Peyer's patch (tissue), 4 donors: ENCODE measurements at places on chromosomes 6 and 20.

DNA sequence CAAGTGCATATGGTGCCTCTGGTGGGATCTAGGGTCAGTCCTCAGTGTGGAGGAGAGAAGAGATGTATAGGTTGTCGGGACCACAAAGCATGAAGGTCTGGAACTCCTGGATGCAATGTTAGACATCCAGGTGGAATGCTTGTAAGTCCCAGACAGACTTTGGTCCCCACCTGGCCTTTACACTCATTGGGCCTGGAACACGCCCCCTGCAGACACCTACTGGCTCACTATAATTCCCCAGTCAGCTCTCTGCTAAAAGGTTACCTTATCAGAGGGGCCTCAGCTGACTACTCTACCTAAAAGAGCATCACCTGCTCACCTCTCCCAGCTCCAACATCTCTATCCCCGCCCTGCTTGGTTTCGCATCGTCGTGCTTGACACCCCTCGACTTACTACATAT lies 41.7 kb upstream of the SIRPA start:
- DNase-seq = no peak

- DNase-seq = no peak
Measured at GRCh38 chr6:53767941-53768340, 26.9 kb upstream of the LRRC1 start.

- no peak for DNase-seq
Measured at GRCh38 chr20:2771631-2772080, 28.8 kb downstream of the CPXM1 start.

- DNase-seq = no peak
Measured at GRCh38 chr20:63826753-63827152, 4.3 kb downstream of the ZBTB46 start.

DNA sequence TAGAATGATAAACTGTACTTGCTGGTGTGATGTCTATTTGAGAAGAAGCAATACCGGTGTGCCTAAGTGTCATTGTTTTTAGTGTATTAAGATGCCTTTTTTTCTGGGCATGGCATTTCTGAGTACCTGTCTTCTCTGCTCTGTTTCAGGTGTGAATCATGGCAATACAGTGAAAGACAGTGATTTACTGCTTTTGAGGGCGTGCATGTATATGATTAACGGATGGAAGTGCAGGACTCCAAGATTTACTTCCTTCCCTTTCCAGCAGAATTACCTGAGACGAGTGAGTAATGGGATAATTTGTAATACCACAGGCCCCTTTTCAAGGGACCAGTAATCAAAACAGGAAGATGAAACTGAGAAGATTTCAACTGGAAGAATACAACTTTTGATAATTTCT lies 315.8 kb downstream of the SOX4 start:
- DNase-seq = no peak

- peak; percentile 49 for DNase-seq
Measured at GRCh38 chr6:125099211-125100073, 54.1 kb upstream of the TPD52L1 start.

DNA sequence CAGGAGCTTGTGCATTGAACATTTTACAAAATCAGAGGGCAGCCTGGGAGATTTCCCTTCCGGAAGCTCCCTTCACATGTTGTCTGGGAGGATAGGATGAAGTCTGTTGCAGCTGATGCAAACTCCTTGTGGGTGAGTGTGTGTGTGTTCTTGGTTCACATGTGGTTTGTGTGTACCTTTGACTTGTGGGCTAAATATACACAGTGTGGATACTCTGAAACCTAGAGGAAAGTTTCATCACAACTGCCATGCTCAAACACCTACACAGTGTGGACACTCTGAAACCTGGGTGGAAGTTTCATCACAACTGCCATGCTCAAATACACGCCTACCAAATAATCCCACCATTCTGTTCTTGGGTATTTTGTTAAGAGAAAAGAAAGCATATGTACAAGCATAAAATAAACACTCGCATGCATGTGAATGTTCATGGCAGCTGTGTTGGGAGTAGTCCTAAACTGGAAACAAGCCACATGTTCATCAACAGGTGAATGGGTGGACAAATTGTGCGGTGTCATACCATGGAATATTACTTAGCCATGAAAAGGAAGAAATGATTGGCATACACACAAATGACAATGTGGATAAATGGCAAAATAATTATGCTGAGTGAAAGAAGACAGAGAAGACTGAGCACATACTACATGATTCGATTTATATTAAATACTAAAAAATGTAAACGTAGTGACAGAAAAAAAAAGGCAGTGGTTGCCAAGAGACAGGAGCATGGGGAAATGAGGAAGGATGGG lies 1.8 kb downstream of the SCP2D1 start:
- DNase-seq = no peak

DNA sequence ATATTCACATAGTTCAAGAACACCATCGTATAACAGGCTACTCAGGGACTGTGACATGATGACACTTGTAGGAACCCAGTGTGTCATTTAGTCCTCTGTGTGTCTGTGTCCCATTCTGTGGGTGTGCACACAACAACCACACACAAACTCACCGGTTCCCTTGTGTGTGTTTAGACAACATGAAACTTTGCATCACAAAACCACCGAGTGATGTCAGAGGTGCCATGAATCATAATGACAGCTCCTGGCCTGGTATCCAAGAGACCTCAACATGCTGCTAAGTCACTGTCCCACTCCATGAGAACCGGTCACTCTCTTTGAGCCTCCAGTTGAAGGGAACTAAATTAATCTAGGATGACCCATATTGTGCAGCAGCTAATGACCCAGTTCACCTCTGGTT lies 421.3 kb downstream of the PREX1 start:
- DNase-seq = no peak

DNA sequence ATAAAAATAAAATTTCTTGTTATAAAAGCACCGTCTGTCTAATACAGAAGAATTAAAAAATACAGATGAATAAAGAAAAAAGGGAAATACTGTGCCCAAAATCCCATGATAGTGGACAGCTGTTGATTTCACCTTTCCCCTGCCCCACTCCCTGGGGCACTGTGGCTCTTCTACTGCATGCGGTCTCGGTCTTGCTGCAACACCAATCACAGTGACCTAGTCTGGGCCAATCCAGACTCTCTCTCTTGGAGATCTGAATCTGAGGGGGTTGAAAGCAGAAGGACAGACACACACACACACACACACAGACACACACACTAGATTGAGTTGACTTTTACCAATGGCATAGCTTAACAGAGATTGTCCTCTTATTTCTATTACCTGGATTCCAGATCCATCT lies 70.5 kb upstream of the FYN start:
- no peak for DNase-seq

- DNase-seq = no peak
Measured at GRCh38 chr20:44695295-44695673, 19.9 kb upstream of the CCN5 start.

DNA sequence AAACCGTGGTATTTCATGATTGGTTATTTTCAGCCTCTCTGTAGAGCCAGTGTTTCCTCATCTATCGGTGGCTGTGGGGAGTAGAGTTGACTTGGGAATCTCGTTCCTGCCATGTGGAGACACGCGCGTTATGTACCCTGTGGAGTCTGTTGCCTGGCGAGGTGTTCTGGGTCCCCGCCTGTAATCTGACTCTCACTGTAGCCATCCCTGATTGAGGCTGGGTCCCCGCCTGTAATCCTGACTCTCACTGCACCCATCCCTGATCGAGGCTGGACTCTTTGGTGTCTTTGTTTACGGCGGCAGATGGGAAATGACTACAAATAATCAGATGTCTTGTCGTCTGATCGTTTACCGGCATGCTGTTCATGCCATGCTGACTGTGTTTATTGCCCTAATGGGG lies 153.9 kb downstream of the DTNBP1 start:
- no peak for DNase-seq

DNA sequence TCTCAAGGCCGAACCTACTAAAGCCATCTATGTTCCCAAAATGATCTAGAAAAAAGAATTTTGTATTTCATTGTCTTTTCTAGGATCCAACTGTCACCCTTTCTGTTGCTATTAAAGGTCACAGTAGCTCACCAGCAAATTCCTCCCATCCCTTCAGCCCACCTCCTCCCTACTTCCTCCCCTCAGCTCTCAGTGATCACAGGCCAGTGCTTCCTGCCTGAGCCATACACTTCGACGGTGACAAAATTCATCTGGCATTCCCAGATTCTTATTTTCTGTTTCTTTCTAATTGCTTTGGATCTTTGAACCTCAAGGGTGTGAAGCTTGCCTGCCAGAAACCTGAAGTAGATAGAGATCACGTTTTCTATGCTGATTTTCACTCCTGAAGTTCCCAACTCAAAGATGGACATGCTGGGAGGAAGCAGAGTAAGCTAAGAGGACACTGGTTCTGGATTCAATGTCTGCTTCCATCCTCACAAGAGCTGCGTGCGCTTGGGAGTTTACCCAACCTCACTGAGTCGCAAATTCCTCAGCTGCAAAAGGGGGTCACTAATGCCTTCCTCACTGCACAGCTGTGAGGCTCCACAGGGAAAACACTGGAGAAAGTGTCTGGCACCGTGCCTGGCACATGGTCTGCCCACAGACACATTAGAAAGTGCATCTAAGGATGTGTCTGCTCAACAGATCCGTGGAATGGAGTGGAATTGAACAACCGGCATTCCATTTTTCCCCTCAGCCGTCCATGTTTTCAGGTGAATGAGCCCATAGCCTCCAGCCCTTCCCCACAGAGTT lies 34.5 kb downstream of the MDGA1 start:
- DNase-seq = no peak

GRCh38 chr6:136405420-136406029 lies 115.9 kb upstream of the BCLAF1 start:
- no peak for DNase-seq

- no peak for DNase-seq
Measured at GRCh38 chr6:36651659-36652379, 26.7 kb upstream of the CDKN1A start.

DNA sequence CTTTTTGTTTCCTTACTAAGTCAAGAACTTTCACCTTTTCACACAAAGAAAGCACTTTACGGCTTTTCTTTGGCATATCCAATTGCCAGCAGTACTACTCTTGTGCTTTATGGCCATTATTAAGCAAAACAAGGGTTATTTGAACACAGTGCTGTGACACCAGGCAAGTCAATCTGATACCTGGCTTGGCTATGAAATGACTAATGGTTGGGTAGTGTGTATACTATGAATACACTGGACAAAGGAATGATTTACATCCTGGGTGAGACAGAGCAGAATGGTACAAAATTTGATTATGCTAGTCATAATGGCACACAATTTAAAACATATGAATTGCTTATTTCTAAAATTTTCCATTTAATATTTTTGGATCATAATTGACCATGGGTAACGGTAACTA lies 22.1 kb upstream of the ADGRF1 start:
- no peak for DNase-seq
